ENCODE measurements at places on chromosomes 3 and 15. TPM values are rescaled to one million over a fixed set of nuclear protein-coding genes. Genes with fewer than 3 reads are reported as not detected.

GRCh38 chr3:17638356-17638755, 104.1 kb downstream of the TBC1D5 start:
- peaks cover 3% of the 10 kb centered on the region for H3K36me3 ChIP-seq
- H3K27ac ChIP-seq, result no peak overlapping the region
- DNase-seq, result no peak
- no peak overlapping the region for H3K4me3 ChIP-seq

Gene BFSP2
- not detected for total RNA-seq

Gene ACOX2
- total RNA-seq, result 12.8 TPM

DNA sequence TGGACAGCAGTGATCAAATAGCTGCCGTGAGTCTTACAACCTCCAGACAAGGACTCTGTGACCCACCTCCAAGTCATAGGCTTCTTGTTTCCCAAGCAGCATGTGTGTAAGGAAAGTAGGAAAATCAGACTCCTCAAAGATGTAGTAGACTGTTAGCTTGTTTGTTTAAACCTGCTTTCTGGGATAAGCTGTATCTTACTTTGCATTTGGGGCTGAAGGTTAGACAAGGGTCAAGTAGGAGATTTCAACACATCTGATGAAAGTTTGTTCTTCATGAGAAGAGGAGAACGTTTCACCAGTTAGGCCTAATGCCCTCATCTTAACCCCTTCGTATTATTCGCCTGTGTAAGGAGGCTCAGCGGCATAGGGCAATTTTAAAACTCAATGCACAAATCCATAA, 756.4 kb upstream of the NR2F2 start:
- no peaks in the 10 kb centered on the region for H3K27me3 ChIP-seq
- peaks cover 18% of the 10 kb centered on the region for H3K4me1 ChIP-seq
- H3K36me3 ChIP-seq, result peaks cover 4% of the 10 kb centered on the region
- H3K4me3 ChIP-seq, result no peak overlapping the region
- DNase-seq, result no peak

- H3K27ac ChIP-seq, result no peak overlapping the region
- no peak overlapping the region for H3K4me3 ChIP-seq
- H3K36me3 ChIP-seq, result peaks cover 14% of the 10 kb centered on the region
Observed at GRCh38 chr3:138768946-138769345, 65.8 kb downstream of the PIK3CB start.

DNA sequence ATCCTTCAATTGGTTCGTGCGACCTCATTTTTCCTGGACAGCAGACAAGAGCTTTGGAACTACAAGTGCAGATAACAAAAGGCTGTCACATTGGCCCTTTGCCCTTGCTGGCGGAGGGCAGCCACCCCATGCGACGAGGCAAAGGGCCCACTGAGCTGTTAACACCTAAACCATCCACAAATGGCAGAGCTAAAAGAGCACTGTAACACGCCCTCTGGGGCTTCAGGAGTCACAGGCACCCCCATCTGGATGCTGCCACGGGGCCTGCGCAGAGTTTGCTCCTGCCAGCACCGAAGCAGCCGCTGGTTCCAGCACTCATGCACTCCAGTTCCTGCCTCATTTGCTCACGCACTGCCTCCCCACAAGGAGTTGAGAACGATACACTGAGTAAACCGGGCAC, 524.9 kb downstream of the ZNF385D start:
- no peak overlapping the region for H3K27ac ChIP-seq
- H3K4me3 ChIP-seq, result no peak overlapping the region
- peaks cover 15% of the 10 kb centered on the region for H3K4me1 ChIP-seq
- H3K27me3 ChIP-seq, result no peaks in the 10 kb centered on the region
- no peaks in the 10 kb centered on the region for H3K36me3 ChIP-seq

Gene SLC2A2
- 1.5 TPM for total RNA-seq

DNA sequence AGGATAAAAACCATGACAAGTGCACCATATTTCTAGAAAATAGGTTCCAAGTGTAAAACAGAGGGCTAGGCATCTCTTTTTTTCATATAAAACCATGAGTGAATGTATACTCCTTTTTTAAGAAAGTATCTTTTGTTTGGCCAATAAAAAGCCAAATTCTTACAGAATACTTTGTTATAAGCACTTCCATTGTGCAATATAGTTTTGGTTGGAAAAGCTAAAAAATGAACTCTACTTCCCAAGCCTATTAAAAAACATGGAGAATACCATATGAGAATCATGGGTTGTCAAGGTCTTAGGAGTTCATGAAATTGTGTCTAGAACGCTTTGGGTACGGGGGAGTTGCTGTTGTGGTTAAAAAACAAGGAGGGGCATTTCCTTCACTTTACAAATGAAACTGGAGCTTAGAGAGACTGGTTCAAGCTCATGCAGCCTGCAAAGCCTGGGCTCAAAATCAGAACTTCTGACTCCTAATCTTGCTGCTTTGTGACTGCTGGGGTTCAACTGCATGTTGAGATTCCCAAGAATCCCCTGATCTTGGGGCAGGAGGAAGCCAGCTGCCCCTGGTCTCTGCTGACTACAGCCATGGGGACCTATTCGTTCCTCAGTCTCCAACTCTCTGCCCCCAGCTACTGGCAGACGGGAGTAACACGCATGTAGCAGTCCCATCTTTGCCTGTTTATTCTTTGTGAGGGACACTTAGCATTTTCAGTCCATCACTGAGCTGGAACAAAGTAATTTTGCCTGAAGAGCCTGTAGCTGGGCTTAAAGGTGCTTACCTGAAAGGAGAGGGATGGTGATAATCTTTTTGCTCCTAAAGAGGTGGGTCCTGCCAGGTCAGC, 229.1 kb downstream of the CHST2 start:
- no peak overlapping the region for H3K4me3 ChIP-seq
- H3K36me3 ChIP-seq, result no peaks in the 10 kb centered on the region
- H3K27ac ChIP-seq, result no peak overlapping the region
- no peaks in the 10 kb centered on the region for H3K27me3 ChIP-seq
- peaks cover 15% of the 10 kb centered on the region for H3K4me1 ChIP-seq

Gene ATP13A5
- 0.29 TPM for total RNA-seq

- peaks cover 19% of the 10 kb centered on the region for H3K27me3 ChIP-seq
- H3K4me1 ChIP-seq, result no peaks in the 10 kb centered on the region
- DNase-seq, result no peak
- no peak overlapping the region for H3K27ac ChIP-seq
- H3K4me3 ChIP-seq, result no peak overlapping the region
Observed at GRCh38 chr3:122923611-122924010, 104.0 kb downstream of the SEMA5B start.

Gene LRRK1
- 1.6 TPM for total RNA-seq

GRCh38 chr3:169456900-169457299, 206.6 kb downstream of the MECOM start:
- peaks cover 58% of the 10 kb centered on the region for H3K4me1 ChIP-seq
- H3K4me3 ChIP-seq, result no peak overlapping the region
- no peak for DNase-seq
- no peaks in the 10 kb centered on the region for H3K27me3 ChIP-seq
- H3K27ac ChIP-seq, result peak overlapping the region; percentile 31
- peaks cover under 1% of the 10 kb centered on the region for H3K36me3 ChIP-seq

Gene CMTM8
- total RNA-seq, result 33.8 TPM

Gene PLCH1
- total RNA-seq, result 14.2 TPM

Gene CYP1A2
- total RNA-seq, result not detected

Gene CFAP100
- total RNA-seq, result 0.79 TPM

Gene ITIH4
- 9.7 TPM for total RNA-seq

DNA sequence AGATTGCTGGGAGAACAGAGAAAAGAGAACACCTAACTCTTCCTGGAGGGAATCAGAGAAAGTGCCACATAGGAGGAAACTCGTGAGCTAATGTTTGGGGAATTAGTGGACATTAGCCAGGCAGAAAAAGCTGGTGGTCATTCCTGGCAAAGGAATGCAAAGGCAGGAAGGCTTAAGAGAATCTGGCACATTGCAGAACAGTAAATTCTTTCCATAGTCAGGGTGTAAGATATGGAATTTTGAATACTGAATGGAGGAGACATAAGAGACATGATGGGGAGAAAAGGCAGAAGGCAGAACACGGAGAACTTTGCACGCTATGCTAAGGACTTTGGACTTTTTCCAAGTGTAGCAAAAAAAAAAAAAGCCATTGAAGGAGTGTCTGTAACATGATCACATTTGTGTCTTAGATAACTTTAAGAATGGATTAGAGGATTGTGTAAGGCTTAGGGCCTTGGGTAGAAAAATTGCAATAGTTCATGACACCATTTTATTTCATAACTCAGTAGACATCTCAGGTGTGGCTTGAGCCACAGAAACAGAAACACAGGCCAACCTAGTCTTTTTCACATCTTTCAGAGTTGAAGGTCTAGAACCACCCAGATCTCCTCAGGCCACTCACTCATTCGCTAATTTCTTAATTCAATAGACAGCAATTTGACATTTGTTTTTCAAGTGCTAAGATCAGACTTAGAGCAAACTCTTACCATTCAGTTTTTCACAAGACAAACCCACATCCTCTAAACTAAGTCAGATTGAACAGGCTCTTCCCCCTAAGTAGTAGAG, 31.2 kb upstream of the CCDC80 start:
- H3K4me1 ChIP-seq, result peaks cover 16% of the 10 kb centered on the region
- no peaks in the 10 kb centered on the region for H3K27me3 ChIP-seq
- no peak overlapping the region for H3K4me3 ChIP-seq
- DNase-seq, result no peak
- no peaks in the 10 kb centered on the region for H3K36me3 ChIP-seq
- H3K27ac ChIP-seq, result peak overlapping the region; percentile 17

GRCh38 chr15:52527911-52528563, 643 bp downstream of the MYO5A start:
- H3K4me3 ChIP-seq, result peak overlapping the region; percentile 92
- H3K36me3 ChIP-seq, result no peaks in the 10 kb centered on the region
- no peak for DNase-seq
- H3K27me3 ChIP-seq, result peaks cover 48% of the 10 kb centered on the region
- H3K4me1 ChIP-seq, result peaks cover 11% of the 10 kb centered on the region

DNA sequence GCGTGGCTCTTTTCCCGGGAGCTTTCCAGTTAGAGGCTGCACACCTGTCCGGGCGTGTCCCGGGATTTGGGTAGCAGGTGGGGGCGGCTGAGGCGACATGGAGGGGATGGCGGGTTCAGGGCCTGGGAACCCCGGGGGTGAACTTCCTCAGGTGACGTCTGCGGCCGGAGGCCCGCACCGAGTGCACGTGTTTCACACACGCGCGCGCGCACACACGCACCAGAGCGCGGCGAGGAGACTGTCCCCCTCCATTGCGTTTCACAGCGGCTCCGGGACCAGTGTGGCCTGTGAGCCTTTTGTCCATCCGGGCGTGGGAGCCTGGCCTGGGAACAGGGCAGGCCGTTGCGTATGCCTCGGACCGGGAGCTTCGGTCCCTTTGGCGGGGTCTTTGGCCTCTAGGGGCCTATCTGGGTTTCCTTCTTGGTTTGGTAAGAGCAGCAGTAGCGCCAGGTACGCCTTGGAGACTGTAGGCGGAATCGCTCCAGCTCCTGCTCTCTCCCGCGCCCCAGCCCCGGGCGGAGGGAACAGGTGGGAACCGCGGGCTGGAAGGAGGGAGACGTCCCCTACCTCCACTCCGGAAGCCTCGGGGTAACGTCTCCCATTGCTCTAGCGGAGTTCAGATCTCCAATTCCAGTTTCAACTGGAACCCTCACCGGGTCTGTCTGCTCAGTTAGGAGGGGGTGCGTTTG, 220.0 kb downstream of the MEIS2 start:
- H3K27me3 ChIP-seq, result peaks cover 36% of the 10 kb centered on the region
- H3K27ac ChIP-seq, result peak overlapping the region; percentile 83
- peak overlapping the region; percentile 65 for H3K4me3 ChIP-seq
- H3K36me3 ChIP-seq, result no peaks in the 10 kb centered on the region
- peak; percentile 33 for DNase-seq

Data from progenitor cell of endocrine pancreas (in vitro differentiated cells).